ENCODE measurements at places on chromosomes 6 and 20.

DNA sequence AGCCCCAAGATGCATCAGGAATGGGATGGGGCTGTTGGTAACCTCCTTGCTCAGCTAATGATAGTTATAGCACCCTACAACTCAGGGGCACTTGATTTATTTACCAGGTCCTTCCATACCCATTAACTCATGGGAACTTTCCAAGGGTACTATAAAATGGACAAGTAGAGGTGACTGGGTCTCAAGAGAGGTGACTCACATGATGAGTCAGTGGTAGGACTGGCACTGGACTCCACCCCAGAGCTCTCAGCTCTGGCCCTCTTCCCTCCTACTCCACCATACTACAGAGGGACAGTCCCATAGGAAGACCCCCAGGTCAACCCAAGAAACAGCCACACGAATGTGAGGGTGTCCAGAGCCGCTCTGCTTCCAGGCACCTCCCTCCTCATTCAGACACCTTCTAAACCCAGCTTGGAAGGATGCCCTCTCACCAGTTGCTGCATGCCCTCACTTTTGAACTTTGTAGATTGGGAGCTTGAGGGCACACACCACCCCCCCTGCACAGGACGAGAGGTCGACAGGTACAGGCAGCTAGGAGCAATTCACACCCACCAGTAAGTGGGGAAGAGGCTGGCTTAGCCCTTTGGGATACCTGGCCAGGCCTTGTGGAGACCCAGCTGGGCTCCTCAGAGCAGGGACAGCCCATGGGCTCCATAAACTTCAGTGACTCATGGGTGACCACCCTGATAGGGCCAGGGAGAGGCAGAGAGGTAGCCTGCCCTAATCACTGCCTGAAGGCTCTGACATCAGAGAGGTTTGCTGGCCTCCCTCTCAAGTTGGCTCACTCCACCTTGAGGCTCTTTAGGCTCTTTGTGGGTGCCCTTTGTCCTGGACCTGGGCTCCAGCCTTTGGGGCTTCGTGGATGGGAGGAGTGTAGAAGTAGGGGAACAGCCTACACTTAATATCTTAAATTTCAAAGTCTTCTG, 81.6 kb upstream of the MLN start:
- no peak for DNase-seq

- no peak for DNase-seq
Observed at GRCh38 chr20:15026759-15027158, 689.3 kb upstream of the FLRT3 start.

DNA sequence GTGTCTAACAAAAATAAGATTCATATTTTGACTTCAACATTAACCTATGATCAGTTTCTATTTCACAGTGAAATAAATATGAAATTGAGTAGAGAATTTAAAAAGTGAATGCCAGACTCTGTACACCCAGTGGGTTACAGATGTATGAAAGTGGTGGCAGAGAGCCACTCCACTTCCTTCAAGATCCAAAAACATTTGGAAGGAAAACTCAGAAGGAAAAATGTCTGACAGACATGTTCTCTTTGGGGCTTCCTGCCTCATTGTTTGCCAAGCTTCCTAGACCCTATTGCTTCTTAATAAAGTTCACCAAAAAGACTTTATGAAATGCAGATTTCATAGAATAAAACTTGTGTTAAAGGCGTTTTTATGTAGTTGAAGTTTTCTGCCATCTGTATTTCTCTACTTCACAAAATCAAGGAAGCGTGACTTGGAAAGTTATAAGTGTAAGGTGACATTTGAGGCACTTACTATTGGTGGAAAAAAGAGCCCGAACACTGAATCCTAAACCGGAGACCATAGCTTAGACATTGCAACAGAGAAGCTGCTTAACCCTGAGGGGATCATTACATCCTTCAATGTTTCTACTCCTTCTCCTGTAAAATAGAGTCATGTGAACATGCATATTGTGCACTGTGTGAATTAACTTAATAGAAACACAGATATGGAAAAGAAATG, 12.8 kb downstream of the HMGCLL1 start:
- DNase-seq = no peak

GRCh38 chr20:36405255-36405654, 99.1 kb downstream of the DLGAP4 start:
- DNase-seq = no peak

- DNase-seq = no peak
Observed at GRCh38 chr20:10604865-10605440, 68.8 kb downstream of the JAG1 start.

DNA sequence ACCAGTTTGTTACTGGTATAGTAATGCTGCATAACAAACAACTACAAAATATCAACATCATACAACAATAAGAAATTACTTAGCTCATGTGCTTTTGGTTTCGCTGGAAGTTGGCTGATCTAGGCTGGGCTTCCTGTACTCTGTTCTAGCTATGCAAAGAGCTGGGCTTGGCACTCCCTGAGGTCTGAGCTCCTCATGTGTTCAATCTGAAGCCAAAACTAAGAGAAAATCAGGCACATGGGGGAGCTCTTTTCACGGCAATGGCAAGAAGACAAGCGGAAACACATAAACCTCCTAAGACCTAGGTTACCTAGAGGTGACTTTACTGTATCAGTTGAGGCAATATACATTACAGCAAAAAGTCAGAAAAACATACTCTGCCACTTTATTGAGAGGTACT, 574.2 kb downstream of the KHDRBS2 start:
- no peak for DNase-seq

- DNase-seq = no peak
Observed at GRCh38 chr6:1015825-1016224, 296.1 kb upstream of the FOXQ1 start.

DNA sequence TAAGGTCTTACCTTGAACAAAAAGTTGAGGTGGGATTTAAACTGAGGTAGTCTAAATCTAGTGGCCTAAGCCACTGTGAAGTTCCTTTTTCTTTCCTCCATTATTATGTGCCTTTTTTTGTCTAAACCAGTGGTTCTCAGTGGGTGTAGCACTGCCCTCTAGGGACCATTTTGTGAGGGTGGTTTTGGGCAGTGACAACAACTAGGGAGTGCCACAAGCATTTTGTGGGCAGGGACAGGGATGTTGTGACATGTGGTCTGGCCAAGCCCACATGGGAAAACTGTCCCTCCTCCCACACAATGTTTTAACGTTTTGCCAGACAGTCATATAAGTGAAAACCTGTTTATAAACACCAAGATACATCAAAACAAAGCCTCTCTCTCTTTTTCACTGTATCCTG, 899.4 kb upstream of the FLRT3 start:
- peak; percentile 12 for DNase-seq

- no peak for DNase-seq
Observed at GRCh38 chr6:44238687-44239350, 8.1 kb upstream of the HSP90AB1 start.

DNA sequence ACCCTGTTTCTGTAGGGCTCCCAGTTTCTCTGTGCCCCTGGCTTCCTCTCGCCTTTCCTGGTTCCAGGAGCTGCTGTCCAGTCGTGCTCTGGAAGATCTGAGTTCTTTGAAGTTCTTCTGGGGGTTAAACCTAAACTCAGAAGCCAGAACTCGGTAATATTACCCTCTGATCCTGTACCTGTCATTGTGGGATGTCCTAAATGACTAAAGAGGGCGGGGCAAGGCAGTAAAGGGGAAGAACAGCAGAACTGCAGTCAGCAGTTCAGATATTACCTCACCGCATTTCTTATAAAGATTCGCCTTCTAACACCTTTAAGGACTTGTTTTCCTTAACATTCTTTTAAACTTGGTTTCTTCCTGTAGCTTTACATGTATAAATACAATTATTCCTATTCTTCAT, 63.9 kb downstream of the FAM120B start:
- DNase-seq = no peak

DNA sequence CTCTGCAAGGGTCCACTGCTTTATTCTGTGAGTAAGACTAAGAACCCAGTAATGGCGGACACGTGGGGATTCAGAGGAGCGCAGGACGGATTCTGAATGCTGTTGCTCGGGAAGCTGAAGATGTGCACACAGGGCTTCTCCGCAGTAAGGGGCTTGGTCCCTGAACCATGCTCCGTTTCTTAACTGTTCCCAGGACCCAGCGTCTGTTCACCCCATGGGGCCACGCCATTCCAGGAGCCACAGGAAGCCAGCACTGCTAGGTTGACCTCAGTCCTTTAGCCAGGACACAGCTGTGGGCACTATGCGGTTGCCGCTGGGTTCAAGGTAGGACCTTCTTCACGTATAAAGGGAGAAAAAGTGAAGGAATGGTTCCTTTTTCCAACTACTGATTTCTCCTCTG, 59.8 kb downstream of the IRF4 start:
- DNase-seq = no peak

DNA sequence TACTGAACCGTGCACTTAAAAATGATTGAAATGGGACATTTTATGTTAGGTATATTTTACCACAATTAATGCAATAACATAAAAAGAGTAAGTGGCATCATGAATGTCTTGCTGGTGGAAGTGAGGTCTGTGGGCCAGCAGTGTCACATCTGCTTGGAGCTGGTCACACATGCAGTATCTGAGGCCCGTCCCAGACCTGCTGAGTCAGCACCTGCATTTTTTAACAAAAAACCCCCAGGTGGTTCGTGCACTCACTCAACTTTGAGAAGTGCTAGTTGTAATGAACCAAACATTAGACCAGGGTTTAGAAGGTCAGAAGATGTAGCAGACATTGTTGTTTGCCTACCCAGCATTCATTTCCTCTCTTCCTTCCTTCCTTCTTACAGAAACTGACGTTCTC, 21.0 kb downstream of the BANF2 start:
- DNase-seq = no peak

- no peak for DNase-seq
Observed at GRCh38 chr6:14280006-14280510, 162.5 kb downstream of the CD83 start.

DNA sequence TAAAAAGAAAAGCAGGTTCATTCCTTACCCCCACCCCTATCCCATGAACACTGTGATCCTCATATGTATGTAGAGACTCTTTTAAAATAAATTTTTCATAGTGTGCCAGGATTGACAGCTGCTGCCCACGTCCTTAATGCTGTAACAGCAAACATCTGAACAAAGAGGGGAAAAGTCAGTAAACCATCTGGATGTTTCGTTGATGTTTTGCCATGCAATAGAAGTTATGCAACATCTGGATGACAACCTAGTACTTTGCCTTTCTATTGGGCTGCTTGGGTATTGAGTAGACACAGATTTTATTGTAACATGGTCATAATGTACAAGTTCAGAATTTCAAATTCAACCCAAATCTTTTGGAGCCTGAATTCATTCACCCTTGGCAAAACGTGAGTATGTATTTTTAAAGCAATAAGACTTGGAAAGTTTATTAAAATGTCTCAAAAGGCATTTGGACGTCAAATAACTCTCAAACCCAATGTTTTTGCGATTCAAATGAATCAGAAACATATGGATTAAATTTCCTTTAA, 500.3 kb downstream of the DHX35 start:
- DNase-seq = no peak

DNA sequence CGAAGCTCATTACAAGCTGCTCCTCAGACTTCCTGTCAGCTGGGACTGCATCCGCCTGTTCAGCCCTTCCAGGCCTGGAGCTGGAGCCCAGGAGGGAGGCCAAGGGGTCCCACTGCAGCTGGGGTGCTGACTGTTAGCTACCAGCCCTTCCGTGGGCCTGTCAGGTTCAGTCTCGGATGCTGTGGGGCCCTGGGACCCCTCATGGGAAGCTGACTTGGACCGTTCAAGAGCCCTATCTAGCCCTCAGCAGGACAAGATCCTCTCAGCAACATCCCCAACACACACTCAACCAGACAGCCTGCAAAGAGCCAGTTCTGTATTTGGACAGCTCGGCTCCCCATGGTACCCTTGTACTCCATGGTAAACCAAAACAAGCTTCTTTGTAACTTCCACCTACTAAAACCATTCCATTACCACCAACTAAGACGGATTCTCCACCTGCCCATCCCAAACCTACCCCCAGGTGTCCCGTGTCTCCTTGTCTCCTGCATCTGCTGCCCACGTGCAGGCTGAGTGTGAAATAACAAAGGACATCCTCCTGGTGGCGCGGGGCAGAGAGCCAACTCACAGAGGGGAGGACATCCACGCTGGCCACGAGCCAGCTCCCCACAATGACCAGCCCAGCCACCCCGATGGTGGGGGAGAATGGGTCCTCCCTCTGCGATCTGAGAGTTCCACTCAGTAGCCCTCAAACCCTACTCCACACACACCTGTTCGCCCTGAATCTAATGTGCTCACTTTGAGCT, 111.2 kb downstream of the TAF4 start:
- no peak for DNase-seq

GRCh38 chr6:72976484-72976883, 248.8 kb downstream of the KHDC1L start:
- DNase-seq = no peak

DNA sequence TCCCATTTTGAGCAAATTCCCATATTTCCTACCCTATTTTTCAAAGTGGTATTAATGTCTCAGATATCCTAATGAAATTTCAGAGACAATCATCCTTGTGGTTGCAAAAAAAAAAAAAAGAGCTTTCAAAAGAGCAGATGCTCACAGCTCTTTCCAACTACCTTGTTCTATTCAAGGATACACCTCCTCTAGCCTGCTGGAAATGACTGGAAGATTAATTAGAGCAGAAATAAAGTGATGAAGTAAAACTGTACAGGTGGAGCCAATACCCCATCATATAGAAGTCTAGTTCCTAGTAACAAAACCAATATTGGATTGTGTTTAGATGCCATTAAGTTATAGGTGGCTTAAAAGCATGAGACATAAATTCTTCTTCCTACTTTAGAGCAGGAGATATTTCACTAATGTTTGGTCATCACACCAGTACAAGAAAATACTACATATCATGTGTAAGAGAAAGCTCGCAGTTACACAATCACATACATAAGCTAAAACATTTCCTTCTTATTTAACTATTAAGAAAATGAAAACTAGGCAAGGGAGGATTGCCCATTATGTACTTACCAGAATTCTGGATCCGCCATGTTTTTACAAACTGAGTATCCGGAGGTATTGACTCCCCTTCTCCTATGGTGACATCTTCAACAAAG, 42.4 kb downstream of the ILRUN start:
- DNase-seq = no peak

GRCh38 chr6:157323255-157323965, at the start of gene TMEM242:
Gene TMEM242, minus strand, starts transcription at chr6:157323519. Its CDS starts 20 bp downstream, at chr6:157323499.
- DNase-seq = peak; percentile 94

GRCh38 chr6:166578536-166579236, 7.8 kb downstream of the RAMACL start:
- DNase-seq = no peak

GRCh38 chr6:36698196-36698595, 570 bp downstream of the RAB44 start:
- no peak for DNase-seq

DNA sequence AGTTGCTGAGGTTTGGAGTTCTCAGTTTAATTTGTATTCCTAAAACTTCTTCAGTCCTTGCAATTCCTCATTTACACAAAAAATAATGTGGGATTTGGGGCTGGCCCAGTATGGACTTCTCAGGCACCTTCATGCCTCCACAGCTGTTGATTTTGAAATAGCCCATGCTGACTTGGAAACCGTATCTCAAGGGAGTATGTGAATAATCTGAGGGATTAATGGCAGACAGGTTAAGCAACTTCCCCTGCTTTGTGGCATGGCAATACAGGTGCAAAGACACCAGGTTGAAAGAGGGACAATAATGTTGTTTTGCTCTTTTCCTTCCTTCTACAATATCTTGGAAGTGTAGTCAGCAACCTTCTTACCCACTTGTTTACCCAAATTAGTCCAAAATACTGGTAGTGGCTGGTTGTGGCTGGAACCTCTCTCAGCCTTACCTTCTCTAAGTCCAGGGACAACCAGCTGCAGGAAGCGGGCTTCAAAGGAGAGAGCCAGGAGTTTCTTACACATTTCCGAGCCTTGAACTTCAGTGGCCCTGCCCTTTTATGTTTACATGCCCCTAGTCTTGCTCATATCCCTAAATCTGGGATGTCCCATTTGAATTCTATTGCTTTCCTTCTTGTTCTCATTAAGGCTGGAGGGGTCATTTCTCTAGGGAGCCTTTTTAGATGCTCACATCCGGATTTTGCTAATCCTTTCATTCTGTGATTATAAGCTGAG, 44.1 kb upstream of the ADGRF1 start:
- DNase-seq = no peak

All from stimulated activated naive CD8-positive, alpha-beta T cell treated with anti-CD3 and anti-CD28 coated beads, Interleukin-15, amount 100 ng/mL, for 72 hours (primary cell).